H1 (cell line): ENCODE measurements at places on chromosomes 7 and 10. TPM values are rescaled to one million over a fixed set of nuclear protein-coding genes. Genes with fewer than 3 reads are reported as not detected.

- peaks cover 4% of the 10 kb centered on the region for H3K4me1 ChIP-seq
- no peaks in the 10 kb centered on the region for H3K27me3 ChIP-seq
- no peak overlapping the region for H3K27ac ChIP-seq
- H3K36me3 ChIP-seq, result no peaks in the 10 kb centered on the region
- DNase-seq, result no peak
These were observed 125.9 kb downstream of the ADAM12 start for GRCh38 chr10:126262233-126262838.

GRCh38 chr7:89728481-89728880, 425.8 kb upstream of the STEAP1 start:
- H3K36me3 ChIP-seq, result no peaks in the 10 kb centered on the region
- H3K4me1 ChIP-seq, result no peaks in the 10 kb centered on the region
- DNase-seq, result no peak
- no peak overlapping the region for H3K27ac ChIP-seq
- H3K27me3 ChIP-seq, result no peaks in the 10 kb centered on the region
- H3K4me3 ChIP-seq, result no peak overlapping the region

DNA sequence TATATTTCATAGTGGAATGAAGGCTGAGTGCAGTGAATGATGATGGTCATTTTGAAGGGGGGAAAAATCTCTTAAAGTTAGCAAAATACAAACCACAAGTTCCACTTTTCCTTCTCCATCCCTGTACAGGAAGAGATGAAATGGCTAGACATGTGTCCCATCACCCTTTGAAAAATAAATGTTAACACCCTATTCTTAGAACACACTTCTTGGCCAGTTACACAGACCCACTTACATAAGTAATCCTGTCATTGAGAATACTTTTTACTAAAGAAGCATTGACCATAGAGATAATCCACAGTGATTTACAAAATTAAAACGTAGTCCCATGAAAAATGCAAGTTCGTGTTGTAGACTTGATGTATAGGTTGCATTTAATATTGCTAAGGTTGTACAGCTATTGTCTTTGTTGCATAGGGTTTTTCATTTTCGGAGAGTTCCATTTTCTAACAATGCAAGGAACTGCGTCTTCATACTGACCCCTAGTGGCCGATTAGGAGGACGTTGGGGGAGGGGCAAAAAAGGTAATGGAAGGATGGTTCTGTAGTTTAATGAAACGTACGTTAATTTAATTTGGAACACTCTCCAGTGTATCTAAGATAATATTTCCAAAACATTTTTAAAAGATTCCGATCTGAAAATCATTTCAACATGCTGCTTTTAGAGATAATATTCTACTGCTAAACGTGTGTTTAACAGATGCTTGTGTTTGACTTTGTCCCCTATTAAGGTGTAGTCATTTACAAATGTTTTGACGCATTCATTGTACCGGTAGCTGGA, 60.9 kb downstream of the ARMC3 start:
- no peaks in the 10 kb centered on the region for H3K36me3 ChIP-seq
- no peaks in the 10 kb centered on the region for H3K27me3 ChIP-seq
- no peak overlapping the region for H3K4me3 ChIP-seq
- H3K27ac ChIP-seq, result no peak overlapping the region
- H3K4me1 ChIP-seq, result no peaks in the 10 kb centered on the region

DNA sequence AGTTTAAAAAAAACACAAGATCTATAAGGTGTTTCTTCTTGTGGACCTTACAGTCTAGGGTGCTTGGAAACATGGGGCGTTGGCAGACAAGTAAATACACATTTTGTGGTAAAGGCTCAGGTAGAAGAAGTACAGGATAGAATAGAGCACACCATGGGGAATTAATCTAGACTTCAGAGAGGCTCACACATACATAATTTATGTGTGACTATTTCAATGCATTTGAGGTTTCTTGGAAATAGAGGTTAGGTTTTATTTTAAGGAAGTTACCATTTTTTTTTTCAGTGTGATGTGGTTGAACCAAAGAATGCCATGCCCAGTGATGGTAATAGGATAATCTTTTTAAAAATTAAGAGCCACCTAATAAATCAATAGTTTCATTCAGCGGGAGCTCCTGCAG, 12.8 kb downstream of the CFTR start:
- no peak overlapping the region for H3K27ac ChIP-seq
- DNase-seq, result no peak
- no peak overlapping the region for H3K4me3 ChIP-seq
- H3K36me3 ChIP-seq, result no peaks in the 10 kb centered on the region

DNA sequence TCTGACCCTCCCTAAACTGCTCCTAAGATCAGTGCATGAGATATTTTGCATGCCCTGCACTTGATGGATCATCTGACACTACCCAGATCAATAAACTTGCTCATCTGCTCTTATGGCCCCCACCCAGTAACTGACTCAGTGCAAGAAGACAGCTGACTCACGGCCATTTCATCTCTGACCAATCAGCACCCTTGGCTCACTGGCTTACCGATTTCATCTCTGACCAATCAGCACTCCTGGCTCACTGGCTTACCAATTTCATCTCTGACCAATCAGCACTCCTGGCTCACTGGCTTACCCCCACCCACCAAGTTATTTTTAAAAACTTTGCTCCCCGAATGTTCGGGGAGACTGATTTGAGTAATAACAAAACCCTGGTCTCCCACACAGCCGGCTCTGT, 37.2 kb upstream of the OPTN start:
- no peak overlapping the region for H3K27ac ChIP-seq
- H3K4me1 ChIP-seq, result no peaks in the 10 kb centered on the region; the same call in 1 of the 2 replicates
- no peak for DNase-seq
- no peaks in the 10 kb centered on the region for H3K36me3 ChIP-seq
- no peak overlapping the region for H3K4me3 ChIP-seq

DNA sequence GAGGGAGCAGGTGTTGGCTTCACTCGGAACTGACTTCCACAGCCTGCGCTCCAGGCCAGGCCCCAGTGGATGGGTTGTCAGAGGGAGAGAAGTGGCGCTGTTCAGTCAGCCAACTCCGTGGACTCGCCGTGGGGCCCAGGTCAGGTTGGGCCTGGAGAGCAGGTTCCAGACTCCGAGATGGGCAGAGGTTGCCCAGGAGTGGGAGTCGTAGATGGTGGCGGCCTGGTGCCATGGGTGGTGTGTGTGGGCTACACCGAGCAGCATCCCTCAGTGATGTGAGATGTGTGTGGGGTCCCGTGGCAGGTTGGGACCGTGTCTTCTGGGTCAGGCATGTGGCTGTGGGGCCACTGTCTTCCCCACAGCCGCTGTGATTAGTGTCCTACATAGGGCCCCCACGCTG, 10.4 kb downstream of the ZNF316 start:
- no peak for DNase-seq

OPN1SW gene
- total RNA-seq, result not detected in 2 replicates

LEP gene
- total RNA-seq, result not detected in 2 replicates

AGAP4 gene
- 13.9 and 19.7 TPM in 2 replicates for total RNA-seq
